ENCODE measurements at places on chromosomes 5 and 9.
A peak's percentile ranks its signal among the peaks of the same experiment; 100 is the strongest.

DNA sequence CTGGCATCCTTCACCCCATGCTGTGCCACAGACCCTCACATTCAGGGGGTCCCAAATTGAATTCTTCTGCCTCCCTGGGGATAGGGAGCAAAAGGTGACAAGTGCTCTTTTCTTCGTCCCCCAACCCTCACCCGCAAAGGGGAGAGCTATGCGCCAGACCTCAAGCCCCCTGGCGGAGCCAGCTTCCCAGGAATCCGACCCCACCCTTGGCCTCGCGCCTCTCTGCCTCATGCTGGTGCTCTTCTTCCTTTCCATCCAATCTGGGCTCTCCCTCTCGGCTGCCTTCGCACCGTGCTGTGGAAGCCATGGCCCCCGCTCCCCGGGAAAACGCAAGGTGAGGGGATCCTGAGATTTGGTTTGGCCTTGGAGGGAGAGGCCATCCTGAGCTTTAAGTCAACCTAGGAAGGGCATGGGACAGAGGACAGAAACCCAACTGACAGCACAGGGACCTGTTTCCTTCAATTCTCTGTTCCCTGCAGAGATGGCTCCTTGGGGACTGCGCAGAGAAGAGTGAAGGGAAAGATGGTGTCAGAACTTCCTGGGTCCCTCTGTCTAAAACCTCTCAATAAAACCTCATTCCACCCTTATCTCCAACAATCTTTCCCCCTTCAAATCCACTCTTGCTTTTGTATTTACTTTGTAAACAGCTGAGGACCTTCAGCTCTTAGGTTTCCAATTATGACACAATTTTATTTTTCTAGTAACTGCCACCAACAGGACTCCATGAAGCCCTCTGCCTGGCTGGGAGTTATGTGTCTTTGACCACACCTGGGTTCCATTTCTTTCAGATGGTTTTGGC lies 36.3 kb upstream of the CRB2 start:
- DNase-seq, result no peak

- no peak for DNase-seq
These were observed 237.0 kb downstream of the IRX2 start for GRCh38 chr5:2514484-2514883.

- no peak for DNase-seq
These were observed 61.7 kb upstream of the TAF11L2 start for GRCh38 chr5:17436350-17436749.

- peak; percentile 12 for DNase-seq
These were observed 157.2 kb upstream of the CD180 start for GRCh38 chr5:67353500-67354450.

DNA sequence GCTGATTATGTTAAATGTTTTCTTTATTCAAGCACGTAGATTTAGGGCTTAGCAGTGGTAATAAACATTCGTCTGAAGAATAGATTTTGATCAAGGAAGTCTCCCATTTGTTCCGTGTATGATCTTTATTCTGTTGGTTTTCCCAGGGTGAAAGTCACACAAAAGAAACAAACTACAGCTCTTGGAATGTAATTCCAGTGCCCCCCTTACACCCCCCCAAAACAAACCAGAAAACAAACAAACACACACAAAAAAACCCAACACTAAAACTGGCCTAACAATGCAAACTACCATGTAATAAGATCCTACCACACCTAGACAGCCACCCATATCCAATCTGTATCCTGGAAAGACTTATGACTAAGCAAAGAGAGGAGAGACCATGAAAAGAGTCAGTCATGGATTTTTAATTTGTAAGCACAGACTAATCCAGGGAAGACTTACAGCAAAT lies 196.2 kb upstream of the ELL2 start:
- DNase-seq, result no peak

GRCh38 chr9:7117676-7118561 lies 360.1 kb downstream of the KDM4C start:
- DNase-seq, result no peak

DNA sequence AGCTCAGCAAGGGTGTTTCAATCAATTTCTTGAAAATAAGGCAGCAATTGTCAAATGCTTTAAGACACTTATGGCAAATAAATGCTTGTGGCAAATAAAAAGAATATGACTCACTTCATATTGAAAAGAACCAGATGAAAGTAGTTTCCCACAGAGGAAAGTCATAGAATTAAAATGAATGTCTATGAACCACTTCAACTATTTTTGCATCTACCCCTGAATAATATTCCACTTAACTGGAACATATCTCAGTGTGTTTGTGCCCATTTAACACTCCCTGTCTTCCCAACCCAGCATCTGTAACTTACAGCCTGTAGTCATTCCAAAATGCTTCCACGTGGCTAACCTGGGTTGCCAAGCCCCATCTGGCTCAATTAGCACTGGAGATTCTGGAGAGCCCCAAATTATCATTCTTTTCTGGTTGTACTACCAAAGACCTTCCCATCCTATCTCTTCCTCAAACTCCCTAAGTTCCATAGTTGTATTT lies 84.7 kb downstream of the FEM1C start:
- DNase-seq, result no peak

DNA sequence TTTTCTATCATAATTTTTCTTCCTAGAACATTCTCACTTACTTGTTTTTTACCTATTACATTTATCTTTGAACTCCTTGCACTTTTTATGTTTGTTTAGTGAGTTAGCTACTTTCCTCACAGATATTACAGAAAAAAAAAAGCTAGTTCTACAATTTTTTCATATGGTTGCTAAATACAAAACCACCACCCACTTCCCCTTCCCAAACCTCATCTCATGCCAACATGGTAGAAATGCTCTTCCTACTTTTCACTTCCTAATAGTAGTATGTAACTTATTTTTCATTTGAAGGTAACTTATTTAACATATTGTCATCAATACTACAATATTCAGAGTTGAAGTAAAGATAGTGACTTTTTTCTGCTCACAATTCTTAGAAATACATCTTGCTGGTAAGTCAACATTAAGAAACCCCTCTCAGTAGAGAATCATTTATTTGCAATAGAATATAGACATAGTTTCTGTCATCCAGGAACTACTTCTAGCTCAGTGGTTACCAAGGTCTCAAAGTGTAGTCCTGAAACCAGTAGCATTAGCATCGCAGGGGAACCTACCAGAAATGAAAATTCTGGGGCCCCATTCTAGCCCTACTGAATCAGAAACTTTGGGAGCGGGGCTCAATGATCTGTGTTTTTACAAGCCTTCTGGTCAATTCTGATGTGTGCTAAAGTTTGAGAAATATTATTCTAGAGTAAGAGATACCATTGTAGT lies 1124.6 kb downstream of the DTWD2 start:
- no peak for DNase-seq

DNA sequence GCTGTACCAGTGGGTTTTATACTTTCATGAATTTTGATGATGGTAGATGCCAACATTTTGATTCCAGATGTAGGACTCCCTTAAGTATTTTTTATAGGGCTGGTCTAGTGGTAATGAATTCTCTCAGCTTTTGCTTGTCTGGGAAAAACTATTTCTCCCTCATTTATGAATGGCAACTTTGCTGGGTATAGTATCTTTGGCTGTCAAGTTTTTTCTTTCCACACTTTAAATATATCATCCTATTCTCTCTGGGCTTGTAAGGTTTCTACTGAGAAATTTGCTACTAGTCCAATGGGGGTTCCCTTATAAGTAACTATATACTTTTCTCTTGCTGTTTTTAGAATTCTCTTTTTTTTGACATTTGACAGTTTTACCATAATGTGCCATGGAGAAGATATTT lies 629.3 kb downstream of the NR2F1-AS1 start:
- DNase-seq, result no peak

DNA sequence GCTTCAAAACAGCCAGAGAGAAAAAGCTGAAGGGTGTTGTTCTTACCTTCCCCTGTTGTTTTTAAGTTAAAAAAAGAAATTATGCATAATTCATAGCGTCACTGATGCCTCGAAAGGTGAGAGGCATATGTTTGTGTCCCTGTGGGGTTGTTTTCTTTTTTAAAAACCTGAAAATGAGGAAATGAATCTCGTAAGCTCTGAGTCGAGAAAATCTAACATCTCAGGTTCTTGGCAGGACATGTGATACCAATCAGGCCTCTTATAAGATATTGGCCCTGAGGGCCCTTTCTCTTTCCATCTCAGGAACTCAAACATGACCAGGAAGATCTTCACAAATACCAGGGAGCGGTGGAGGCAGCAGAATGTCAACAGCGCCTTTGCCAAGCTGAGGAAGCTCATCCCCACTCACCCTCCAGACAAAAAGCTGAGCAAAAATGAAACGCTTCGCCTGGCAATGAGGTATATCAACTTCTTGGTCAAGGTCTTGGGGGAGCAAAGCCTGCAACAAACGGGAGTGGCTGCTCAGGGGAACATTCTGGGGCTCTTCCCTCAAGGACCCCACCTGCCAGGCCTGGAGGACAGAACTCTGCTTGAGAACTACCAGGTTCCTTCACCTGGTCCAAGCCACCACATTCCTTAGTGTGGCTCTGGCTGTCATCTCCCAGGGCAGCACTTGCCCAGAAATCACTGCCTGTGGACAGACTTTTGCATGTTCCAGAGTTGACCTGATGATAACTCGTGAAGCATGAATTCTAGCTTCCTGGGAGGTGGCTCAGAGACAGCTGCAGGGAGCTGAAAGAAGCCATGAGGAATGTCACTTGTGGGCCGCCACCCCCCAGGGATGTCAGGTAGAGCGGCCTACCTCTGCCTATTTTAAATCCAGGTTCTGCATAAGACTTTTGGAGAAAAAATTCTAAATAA lies at the start of gene TAL2:
Gene TAL2 (plus strand): TSS at position 274 of the 921 bp plus-strand sequence. CDS start 40 bp downstream, at position 314.
- no peak for DNase-seq

DNA sequence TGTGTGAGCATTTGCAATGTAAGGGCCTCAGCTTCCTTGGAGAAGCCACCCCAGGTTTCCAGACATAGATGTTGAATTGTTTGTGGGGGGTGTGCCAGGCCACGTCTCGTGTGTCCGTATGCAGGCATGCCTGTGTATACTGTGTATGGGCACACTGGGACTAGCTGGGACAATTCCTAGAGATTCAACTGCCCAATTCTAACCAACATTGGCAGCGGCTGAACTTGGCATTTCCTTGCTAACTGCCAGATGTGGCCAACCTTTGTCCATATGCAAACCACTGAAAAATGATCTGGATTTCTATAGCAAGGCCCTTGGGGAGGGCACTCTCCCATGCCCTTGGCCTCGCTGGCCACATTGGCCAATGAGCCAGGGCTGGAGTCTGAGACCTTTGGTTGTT lies 50.3 kb downstream of the SAR1B start:
- DNase-seq, result no peak

DNA sequence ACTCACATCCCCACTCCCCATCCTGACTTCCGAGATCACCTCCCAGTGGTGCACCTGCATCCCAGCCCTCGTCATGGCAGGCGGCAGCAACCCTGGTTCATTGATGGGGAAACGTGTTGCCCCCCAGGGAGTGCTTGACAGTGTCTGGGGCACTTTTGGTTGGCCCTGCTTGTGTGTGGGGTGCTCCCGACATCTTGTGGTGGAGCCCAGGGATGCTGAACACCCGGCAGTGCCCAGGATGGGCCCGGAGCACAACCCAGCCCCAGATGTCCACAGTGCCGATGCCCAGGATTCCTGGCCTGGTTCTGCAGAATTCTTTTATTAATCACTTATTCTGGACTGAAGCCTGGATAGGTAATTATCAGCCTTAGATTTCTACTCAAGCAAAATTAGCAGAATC lies 3.7 kb downstream of the MRPL36 start:
- DNase-seq, result no peak

GRCh38 chr9:88383176-88383575 lies 5.1 kb upstream of the SPIN1 start:
- DNase-seq, result no peak

DNA sequence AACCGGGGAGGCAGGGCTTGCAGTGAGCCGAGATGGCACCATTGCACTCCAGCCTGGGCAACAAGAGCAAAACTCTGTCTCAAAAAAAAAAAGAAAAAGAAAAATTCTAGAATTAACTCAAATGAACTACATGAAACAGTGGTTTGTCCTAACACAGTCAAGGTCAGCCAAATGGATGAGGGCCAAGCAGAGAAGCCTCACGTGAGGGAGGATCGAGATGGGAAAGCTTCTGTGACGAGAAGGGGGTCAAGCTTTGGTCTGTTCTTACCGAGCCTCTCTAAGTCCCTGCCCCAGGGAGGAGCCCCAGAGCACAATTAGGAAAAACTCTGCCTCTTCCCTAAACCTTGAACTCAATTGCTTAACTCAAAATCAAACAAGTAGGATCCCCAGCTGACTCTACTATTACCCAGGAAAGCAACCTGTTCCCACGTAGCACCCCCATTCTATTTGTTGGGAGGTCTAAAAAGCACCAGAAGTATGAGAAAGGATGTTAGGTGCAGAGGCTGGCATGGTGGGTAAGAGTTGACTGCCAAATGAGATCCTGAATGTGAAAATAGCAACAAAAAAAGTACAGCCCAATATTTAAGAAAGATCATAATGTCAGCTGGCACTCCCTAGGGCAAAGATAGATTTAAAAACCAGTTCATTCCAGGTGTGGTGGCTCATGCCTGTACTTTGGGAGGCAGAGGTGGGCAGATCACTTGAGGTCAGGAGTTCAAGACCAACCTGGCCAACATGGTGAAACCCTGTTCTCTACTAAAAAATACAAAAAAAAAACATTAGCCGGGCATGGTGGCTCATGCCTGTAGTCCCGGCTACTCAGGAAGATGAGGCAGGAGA lies 7.2 kb downstream of the ALDH7A1 start:
- DNase-seq, result no peak

DNA sequence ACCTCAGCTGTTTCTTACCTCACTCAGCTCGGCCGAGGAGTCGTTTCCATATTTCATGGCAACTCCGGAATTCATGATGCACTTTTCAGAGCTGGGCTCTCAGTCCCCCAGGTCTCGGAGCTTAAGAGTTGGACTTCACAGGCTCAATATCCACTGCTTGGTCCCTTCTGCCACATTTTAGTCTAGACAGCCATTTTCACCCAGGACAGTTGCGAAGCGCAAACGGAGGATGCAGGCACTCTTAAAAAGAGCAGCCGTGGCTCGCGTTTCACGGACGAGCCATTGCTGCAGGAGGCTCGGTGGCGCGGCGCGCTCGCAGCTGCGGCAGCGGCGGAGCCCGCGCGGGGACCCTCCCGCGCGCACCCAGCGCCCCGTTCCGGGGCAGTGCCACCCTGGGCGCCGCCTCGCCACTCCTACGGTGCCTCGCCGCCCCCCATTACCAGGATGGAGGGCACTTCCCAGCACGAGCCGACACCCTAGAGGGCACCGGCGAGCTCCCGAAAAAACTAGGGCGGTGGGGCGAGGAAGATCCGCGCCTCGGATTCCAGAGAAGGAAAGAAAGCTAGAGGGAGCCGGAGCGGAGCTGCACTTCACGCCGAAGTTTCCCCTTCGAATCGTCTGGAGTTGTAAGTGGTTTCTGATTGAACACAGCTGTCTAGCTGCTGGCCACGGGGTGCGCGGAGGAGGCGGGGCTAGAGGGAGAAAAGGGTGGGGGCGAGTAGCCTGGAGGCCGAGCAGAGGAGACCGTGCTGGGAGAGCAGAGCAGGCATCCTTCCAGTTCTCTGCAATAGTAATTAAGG lies 140.3 kb downstream of the TSSK1B start:
- DNase-seq, result peak; percentile 60
